Midbrain (tissue), 1 donor: ENCODE measurements at places on chromosomes 7 and 10.

DNA sequence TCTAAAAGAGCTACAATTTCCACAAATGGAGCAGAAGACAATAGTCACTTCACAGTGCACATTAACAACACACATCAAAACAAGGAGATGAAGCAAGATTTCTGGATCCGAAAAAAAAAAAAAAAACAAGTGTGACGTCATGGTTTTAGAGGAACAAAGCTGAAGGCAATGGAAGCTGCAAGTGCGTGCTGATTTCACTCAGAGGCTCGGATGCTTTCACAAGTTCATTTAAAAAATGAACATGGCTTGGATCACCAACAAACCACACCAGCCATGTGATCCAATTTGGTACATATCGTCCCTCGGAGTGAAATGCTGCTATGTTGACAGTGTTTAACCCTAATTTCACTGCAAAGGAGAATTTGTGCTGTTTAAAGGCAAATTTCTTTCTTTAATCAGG is 337.0 kb upstream of the PRKCQ start:
- DNase-seq: peak; percentile 27

DNA sequence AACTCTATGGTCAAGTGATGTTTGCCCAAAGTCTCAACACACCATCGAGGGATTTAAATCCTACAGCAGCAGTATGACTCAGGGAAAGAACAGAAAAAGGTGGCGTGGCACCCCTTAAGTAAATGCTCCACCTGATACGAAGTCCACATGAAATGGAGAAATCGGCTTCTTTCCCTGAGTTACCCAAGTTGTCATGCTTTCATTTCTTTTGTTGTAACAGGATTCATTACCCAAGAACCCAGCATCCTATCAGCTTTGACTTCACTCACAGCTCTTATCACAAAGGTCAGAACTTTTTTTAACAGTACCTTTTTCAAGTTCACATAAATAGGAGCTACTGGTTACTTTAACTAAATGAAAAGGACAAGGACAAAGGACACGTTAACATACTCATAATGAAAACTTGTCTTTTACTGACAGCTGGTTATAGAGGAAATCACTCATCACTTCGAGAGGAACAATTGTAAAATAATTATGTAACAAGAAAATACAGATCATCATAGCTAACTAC is 219.8 kb upstream of the FRMD4A start:
- no peak for DNase-seq

DNA sequence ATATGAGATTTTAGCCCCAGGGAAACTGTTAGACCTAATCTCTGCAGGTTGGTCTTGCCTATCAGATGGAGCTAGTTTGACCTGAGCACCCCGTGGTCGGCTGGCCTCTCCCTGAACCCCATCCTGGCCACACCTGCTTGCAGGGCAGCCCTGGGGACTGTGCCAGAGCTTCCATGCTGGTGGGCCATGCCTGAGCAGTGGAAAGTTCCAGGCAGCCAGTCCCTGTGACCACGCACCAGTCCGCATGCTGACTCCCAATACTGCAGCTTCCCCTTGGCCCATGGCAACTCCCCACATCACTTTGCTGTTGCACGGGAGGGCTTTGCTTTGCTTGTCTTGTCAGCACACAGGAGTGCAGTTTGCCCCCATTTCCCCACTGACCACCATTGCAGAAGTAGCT is 427.8 kb upstream of the SEMA3D start:
- DNase-seq: no peak

DNA sequence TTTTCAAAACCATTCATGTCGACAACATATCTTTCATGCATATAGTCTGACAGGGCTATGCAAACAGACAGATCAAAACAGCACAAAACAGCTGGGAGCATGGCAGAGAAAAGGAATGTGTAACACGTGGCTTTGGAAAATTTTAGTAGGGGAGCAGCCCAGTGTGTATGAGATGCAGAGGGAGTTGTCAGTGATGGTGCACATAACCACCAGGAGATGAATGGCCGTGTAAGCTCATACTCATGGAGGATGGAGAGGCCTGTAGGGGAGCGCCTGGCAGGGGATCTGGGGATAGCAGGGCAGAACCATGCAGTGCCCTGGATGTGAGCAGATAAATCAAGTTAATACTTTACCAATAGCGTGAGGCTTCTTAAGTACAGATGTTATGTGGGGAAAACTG is 45.7 kb downstream of the RHOBTB1 start:
- DNase-seq: no peak

DNA sequence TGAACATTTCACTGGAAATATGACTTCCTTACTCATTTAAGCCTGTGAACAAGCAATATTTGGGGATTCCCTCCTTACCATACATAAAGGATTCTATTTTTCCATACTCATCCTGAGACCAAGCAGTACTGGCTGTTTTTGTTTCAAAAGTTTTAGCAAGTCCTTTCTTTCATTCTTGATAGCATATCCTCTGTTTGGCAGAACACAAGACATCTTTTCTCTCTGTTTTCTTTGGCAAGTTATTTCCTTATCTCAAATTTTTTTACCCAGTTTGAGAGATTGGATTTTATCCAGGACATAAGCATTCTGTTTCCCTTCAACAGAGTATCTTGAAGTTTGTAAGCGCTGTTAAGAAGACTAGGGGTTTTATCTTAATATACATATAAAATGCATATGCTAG is 3.0 kb upstream of the WASL start:
- no peak for DNase-seq

DNA sequence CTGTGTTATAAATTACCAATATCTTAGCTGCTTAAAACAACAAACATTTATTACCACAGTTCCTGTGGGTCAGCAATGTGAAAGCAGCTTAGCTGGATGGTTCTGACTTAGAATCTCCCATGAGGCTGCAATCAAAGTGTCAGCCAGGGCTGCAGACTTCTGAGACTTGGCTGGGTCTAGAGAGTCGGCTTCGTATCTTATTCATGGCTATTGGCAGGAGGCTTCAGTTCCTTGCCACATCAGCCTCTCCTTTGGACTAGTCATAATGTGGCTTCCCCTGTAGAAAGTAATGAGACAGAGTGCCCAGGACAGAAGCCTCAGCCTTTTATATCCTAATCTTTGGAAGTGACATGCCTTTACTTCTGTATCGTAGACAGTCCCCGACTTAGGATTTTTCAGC is 27.3 kb downstream of the RALA start:
- DNase-seq: no peak

DNA sequence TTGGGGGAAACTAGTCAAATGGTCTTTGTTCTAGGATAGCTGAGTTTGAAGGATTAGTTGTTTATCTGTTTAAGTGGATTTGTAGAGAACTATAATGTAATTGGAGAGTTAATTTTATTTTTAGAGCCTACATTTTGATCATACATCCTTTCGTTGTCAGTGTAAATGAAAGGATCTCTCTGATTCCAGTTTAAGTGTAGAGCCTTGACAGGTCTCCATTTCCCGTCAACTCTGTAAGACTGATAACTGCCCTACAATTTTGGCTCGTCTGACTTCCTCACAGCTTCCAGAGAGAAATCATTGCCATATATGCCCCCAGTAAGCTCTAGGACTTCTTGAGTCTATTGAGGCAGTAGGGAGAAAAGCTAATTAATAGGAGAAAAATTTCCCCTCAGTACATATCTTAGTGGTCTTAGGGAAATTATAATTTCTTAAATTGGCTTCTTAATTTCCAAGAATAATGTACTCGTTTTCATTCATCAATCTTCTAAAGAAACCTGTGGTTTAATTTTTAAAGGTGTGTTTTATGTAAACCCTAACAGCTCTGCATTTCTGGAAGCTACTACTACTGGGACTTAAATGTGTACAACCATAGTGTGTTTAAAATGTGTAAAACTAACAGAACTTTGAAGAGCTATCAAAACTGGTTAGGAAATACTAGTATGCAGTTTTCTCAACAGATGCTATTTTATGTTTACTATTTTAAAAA is 3.8 kb downstream of the KMT2E start:
- peak; percentile 8 for DNase-seq

DNA sequence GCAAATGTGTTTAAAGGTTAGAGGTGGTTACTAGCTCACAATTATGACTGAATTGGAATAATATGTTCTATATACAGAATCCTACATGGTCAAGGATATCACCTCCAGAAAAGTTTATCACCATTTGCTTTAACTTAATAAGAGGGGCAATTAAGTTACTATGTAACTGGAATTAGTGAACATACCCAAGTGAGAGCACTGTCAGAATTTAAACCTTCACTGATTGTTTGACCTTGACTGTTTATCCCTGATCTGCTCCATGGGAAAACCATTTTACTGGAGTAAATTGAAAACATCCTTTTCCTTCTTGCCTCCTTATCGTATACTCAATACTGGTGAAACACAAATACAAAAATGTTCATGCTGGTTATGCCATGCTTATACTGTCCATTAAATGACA is 107.4 kb downstream of the SEMA3D start:
- DNase-seq: no peak

DNA sequence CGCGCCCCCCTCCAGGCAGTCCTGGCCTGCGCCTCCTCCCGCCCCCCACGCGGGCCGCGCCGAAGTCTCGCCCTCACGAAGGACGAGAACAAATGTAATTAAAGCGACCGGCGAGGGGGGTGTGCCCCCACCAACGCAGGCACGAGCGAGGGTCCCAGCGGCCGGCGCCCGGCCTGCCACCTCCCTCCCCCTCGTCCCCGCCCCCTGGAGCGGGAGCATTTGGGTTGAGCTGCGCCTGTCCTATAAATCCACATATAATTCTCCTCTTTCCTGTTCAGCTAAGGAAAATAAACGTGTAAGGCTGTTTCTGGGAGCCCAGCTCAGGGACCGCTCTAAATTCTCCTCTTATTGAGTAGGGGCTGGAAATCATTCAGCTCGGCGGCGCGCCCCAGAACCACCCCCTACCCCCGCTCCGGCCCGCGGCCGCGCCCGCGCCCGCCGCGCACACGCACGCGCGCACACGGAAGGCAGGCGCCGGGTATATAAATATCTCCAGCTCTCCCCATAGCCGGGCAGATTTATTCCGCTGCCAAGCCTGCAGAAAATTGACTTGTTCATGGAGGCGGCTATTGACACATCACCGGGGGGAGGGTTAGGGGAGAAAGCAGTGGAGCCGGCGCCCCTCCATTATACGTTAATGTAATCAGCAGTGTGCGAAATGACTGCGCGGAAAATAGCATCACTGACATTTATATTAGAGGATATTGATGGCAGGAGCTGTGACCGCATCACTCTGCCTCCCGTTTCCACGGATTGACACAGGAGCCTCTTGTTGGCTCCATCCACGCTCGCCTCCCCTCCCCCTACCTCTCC is 61.6 kb upstream of the BTRC start:
- peak; percentile 65 for DNase-seq

GRCh38 chr7:26507108-26507987 is 215.7 kb downstream of the SNX10 start:
- no peak for DNase-seq

GRCh38 chr7:45050198-45050597 is 38.6 kb downstream of the NACAD start:
- no peak for DNase-seq

DNA sequence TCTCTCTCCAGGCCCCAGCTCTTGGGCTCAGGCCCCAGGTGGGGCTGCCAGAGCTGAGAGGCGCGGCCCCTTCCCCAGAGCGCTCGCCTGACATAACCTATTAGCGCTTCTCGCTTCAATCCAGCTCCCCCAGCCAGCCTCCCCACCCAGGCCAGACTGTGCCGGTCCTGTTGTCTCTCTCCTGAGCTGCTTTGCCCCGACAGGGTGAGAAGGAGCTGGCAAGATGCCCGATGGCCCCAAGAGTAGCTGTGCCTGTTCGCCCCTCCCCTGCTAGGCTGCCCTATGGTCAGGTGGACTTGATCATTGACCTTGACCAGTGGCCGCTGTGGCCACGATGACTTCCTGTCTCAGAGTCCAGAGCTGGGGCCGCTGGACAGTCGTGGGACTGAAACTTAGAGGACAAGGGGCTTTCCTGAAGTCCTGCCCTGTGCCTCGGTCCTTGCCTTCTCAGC is 9.1 kb downstream of the TMEM270 start:
- DNase-seq: no peak

DNA sequence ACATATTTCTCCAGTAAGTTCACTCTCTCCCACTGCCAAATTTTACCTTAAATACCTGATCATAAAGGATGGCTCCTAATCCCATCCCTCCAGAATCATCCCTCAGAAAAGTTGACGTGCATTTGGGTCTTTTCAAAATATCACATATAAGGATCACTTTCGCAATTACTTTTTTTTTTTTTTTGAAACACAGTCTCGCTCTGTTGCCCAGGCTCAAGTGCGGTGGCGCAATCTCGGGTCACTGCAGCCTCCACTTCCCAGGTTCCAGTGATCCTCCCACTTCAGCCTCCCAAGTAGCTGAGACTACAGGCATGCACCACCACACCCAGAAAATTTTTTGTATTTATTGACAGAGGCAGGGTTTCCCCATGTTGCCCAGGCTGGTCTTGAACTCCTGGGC is 17.4 kb downstream of the ZCWPW1 start:
- DNase-seq: no peak

GRCh38 chr7:86949779-86950260 is 109.6 kb downstream of the ELAPOR2 start:
- DNase-seq: no peak

DNA sequence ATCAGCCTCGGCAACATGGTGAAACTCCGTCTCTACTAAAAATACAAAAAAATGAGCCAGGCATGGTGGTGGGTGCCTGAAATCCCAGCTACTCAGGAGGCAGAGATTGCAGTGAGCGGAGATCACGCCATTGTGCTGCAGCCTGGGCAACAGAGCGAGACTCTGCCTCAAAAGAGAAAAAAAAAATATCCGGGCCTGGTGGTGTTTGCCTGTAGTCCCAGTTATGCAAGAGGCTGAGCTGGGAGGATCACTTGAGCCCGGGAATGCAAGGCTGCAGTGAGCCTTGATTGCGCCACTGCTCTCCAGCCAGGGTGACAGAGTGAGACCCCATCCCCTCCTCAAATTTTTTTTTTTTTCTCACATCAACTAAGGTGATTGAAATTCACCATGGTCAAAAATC is 42.8 kb downstream of the CDC123 start:
- no peak for DNase-seq

DNA sequence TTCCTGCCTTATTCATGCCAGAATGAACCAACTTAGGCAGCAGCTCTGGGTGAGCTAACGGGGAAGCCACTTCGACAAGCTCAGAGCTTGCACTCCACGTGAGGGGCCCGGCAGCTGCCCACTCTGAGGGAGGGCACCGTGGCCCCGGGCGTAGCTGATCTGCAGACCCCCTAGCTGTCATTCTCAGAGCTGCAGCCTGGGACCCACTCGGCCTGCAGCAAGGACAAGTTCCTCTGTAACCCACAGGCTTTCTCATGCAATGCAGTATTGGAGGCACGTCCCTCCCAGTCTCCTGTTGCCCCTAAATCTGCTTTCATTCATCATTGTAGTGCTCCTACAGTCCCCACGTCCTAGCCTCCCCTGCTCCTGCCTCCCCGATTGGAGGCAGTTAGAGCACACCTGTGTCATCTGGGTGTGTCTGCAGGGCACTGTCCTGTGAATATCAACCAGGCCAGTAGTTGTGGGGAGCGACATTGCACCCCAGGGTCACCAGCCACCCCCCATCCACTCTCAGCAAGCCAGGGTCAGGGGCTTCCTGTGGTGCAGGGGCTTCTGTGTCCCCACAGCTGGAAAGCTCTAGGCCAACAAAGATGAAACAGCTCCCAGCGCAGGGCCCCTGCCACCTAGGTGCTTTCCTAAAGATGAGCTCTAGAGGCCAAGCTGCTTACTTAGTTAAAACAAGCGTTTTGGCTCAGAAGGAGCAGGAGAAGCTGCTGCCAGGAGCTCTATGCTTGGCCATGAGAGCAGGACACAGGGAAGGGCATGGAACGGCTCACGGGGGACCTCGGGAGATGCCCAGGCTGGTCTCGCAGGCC is 333.6 kb downstream of the ADARB2 start:
- no peak for DNase-seq

- no peak for DNase-seq
Measured at GRCh38 chr10:72379062-72379461, 24.3 kb upstream of the DNAJB12 start.

GRCh38 chr10:45476559-45476958 is 102.5 kb downstream of the ALOX5 start:
- no peak for DNase-seq

GRCh38 chr7:127933146-127933545 is 98.1 kb downstream of the LRRC4 start:
- no peak for DNase-seq
